ENCODE measurements at places on chromosomes 13 and 19. TPM values are rescaled to one million over a fixed set of nuclear protein-coding genes. Genes with fewer than 3 reads are reported as not detected.

Gene GPR183
- 1.4 TPM for total RNA-seq

Gene SPINT2
- 215 TPM for total RNA-seq

GRCh38 chr19:56269348-56269747, 3.2 kb upstream of the EDDM13 start:
- no peak for DNase-seq

Gene STK11
- 20.1 TPM for total RNA-seq

- no peak for DNase-seq
Observed at GRCh38 chr13:104473936-104474335, 1407.7 kb upstream of the SLC10A2 start.

Gene DHDH
- total RNA-seq = not detected

GRCh38 chr13:106710266-106710665, 142.3 kb upstream of the ARGLU1 start:
- DNase-seq = no peak

Gene ZNF681
- total RNA-seq = 1.4 TPM

DNA sequence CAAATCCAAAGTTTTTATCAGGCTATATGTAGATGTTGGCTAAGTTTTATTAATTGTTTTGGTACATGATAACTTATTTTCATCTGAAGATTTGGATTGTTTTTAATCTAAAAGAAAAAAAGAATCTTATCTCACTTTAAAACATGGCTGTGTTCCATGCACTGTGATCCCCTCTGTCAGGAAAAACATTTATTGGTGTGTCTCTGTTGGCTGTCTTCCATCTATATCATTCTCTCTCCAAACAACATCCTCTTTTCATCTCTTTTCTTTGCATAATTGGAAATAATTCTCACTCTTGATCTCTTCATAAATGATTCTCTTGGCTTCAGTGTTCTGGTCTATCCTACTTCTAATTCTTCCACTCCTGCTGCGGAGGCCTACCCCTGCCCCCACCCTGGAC, 4.2 kb downstream of the NALCN start:
- no peak for DNase-seq

GRCh38 chr19:11581740-11582139, 4.3 kb upstream of the ACP5 start:
- no peak for DNase-seq

DNA sequence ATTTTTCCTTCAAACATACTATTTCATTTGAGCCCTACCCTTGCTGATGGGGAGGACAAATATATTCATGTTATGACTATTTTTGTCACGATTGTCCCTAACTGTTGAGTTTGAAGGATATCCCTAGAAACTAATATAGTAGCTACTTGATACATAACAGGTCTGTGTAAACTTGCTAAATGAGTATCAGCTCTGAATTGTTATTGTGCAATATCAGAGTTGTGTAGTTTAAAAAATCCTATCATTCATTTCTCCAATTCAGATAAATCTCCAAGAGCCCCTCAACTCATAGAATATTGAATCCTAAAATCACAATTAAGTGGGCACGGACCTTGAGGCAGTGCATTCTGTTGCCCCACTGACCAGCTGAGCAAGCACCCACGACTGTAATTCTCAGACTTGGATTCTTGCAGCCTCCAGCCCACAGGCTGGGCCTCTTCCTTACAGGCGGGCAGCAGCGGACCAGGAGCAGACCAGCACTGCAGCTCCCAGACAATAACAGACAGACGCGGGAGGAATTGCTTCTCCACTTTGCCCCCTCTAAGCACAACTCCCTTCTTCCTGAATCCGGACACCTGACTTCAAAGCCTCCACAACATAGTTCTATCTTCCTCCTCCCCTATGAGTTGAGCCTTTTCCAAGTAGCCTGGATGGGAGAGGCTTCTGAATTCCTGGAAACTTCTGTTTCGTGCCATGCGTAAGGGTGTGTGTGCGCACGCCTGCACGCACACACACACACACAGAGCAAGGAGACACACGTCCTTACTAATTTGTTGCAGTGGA, 337.6 kb upstream of the ARGLU1 start:
- DNase-seq = no peak

GRCh38 chr13:102680842-102681740, 13.8 kb downstream of the METTL21C start:
- DNase-seq = no peak

Gene FGF14
- total RNA-seq = 0.71 TPM

Gene ZNF599
- 2.3 TPM for total RNA-seq

DNA sequence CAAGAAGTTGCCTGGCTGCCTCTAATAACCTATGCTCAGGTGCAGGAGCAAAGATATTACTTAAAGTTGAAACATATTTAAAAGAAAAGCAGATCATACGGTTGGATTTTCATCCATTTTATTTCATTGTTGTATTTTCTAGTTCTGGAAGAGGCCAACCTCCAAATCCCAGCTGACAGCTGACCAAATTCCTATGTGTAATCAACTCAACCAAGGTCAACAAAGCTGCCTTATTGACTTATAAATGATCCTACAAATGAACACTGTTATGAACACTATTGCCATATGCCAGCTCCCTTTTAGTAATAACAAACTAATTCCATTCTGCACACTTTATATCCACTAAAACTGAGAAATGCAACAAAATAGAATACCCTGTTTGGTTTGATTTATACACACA, 1537.4 kb downstream of the SLITRK1 start:
- no peak for DNase-seq

Gene LILRA2
- total RNA-seq = 0.46 TPM

Measured in pancreas (tissue), 10 donors.